Stimulated activated CD8-positive, alpha-beta memory T cell treated with anti-CD3 and anti-CD28 coated beads, Interleukin-4, amount 100 ng/mL, for 4 hours (primary cell): ENCODE measurements at places on chromosomes 4 and X.

- no peak for DNase-seq
Measured at GRCh38 chr4:87540146-87541058, 11.2 kb upstream of the SPARCL1 start.

GRCh38 chr4:39899291-39899690, 78.4 kb downstream of the PDS5A start:
- no peak for DNase-seq

DNA sequence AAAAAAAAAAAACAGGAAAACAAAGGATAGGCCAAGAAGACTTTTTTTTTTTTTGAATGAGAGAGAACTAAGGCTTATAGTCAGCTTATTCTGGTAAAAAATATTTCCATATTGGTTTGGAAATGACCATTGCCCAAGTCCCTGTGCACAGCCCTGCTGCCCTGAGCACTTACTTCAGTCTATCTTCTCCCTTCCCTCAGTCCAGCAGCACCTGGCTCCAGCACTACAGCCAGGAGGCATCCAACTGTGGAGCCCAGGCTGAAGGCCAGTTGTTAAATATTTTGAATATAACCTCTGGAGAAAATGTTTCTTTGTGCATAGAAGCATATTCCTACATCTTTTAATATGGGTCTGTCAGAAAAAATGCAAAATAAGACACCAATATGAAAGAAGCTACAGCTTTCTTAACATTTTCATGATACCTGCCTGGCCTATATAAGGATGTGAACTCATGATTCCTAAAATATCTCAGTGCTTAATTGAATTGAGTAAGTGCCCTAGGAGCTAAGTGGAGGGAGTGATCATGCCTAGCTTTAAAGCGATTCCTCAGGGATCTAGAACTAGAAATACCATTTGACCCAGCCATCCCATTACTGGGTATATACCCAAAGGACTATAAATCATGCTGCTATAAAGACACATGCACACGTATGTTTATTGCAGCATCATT, 14.4 kb downstream of the LRRC66 start:
- no peak for DNase-seq

DNA sequence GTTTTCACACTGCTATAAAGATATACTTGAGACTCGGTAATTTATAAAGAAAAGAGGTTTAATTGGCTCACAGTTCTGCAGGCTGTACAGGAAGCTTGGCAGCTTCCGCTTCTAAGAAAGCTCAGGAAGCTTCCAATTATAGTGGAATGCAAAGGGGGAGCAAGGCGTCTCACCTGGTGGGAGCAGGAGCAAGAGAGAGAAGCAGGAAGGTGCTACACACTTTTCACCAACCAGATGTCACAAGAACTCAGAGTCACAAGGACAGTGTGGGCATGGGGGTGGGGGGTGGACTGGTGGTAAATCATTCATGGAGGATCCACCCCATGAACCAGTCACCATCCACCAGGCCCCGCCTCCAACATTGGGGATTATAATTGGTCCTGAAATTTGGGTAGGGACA, 22.8 kb downstream of the HMGB2 start:
- no peak for DNase-seq

GRCh38 chr4:123783151-123783790, 386.7 kb downstream of the SPRY1 start:
- DNase-seq = no peak

DNA sequence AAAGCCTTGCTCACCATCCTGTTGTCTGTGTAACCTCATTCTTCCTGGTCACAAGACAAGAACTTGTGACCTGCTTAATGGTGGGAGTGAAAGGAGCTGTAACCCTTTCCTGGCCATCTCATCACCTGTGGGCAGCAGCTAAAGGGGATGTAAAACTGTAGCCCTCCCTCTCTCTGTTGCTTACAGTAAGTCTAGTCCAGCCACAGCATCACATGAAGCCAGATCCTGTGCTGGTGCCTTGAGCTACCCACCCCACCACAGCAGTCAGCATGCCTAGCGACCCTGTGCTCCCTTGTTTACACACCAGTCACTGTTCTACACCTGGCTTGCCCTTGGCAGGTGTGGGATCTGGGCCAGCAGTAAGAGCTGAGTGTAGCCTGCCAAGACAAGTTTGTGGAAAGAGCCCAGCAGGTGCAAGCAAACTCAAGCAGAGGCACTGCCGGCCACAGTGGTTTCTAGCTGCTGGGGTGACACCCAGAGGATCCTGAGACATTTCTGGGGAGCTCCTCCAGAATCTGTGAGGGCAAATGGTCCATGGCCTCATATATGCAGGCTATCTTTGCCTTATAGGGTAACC, 41.0 kb downstream of the UGT2B28 start:
- DNase-seq = no peak

DNA sequence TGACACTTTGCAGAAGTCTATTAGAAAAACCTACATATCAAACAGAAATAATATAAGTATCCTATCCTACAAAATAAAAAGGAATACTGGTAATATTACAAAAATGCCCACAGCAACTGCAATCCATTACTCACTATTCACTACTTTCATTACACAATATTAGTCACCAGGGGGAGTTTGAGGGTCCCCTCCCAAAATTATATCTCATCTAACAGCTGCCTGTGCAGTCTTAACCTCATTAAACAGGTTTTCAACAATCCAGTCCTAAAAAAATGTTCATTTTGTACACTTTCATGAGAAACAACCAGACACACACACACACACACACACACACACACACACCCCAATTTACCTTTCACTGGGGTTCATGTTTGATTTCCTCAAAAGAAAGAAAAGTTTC, 2.9 kb downstream of the CLOCK start:
- no peak for DNase-seq

GRCh38 chrX:28981952-28982351, 394.7 kb downstream of the IL1RAPL1 start:
- DNase-seq = no peak

DNA sequence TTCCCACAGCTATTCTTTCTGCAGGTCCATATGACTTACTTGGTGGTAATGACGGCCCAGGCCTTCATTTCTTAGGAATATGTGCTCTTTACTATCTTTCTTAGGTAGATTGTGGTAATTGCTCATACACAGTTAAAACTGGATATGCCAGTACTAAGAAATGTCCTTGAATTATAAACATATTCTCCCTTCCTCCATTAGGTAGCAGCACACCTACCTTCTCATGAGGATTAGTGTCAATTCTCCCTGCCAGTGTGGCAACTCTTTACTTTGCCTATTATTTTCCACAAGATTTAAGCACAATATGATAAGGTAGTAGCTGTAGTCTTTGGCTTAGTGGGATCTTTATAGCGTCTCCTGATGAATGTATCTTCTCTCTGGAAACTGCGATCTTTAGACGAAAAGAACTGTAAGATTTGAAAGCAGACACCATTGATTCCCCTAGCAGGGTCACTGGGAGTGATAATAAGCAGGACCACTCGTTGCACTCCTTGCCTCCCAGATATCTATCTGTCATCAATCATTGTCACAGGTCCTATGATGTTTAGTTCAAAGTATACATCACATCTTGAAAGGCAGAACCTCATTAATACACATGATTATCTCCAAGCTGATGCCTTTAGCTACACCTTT, 1240.7 kb downstream of the C4orf33 start:
- no peak for DNase-seq

DNA sequence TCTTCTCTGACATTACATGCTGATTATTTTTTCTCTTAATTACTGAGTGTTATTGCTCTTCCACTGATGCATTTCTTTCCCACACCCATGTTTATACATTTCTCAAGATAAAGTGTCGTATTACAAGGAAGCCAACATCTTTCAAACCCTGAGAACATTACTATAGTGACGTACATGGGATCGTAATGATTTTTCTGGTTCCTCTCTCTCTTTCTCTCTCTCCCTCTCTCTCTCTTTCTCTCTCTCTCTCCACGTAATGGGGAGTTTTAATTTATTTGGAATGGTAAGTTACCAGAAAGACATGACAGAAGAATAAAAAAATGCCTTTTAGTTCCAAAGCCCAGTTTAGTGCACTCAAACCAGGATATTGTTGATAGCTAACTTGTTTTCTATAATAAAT, 40.4 kb upstream of the MAPK10 start:
- DNase-seq = no peak

DNA sequence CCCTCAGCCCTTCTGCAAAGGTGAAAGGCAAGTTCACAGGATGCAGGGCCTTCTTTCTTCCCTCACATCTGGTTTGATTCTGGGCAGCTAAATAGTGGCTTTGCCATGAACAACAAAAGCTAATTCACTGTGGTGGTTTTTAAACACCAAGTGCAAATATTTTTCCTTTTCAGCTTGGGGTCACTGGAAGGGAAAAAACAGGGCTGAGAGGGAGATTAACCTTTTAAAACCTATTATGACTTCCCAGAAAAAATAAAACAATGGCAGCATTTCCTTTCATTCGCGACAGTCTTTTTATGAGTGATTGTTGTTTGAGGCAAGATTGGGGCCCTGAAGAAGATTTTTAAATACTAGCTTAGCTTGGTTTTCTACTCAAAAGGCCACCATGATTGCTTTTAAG, 103.7 kb upstream of the SCML1 start:
- no peak for DNase-seq

DNA sequence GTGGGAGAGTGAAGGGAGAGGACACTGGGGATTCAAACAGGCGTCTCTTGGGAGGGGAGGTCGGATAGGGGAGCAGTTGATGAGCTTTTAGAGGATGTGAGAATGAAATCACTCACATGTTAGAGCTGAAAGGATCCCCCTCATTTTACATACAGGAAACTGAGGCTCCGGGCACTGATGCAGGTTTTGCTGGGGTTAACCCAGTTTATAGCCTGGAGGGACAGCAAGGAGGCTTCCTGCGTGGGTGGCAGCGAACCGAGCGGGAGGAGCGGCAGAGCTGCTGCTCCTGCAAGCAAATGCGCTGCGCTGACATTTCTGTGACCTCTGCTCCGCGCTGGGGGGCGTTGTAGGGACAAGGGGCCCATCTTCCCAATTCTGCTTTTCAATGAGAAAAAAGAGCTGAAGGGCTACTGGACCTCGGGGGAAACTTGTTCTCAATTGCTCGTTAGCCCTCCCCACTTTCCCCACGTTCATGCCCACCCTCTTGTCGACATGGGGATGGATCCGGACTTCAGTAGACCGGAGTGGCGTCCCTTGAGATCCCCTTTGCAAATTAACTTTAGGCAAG, 1.2 kb upstream of the NEUROG2 start:
- DNase-seq = no peak

- no peak for DNase-seq
Measured at GRCh38 chr4:27318740-27319139, 458.1 kb downstream of the STIM2 start.

GRCh38 chr4:87589531-87589930, 18.8 kb upstream of the DSPP start:
- no peak for DNase-seq

GRCh38 chrX:110877326-110877725, 81.7 kb upstream of the CHRDL1 start:
- no peak for DNase-seq

- DNase-seq = no peak
Measured at GRCh38 chrX:78092296-78092695, 11.8 kb upstream of the PGK1 start.

- DNase-seq = no peak
Measured at GRCh38 chrX:121254336-121254735, 206.9 kb downstream of the GLUD2 start.

- no peak for DNase-seq
Measured at GRCh38 chrX:18353931-18354368, 538 bp downstream of the SCML2 start.

- DNase-seq = no peak
Measured at GRCh38 chr4:169205744-169206080, 65.0 kb downstream of the SH3RF1 start.
